ENCODE measurements at places on chromosomes 11 and 22. TPM values are rescaled to one million over a fixed set of nuclear protein-coding genes. Genes with fewer than 3 reads are reported as not detected.

BCO2 gene
- 0.32 TPM for total RNA-seq

TRIM51 gene
- not detected for total RNA-seq

ARL2 gene
- total RNA-seq, result 134 TPM

MPZL2 gene
- total RNA-seq, result 7.8 TPM

SLC6A5 gene
- not detected for total RNA-seq

CYB561A3 gene
- 55.4 TPM for total RNA-seq

OR56A1 gene
- total RNA-seq, result not detected

ADAMTS15 gene
- total RNA-seq, result not detected

GNG3 gene
- total RNA-seq, result not detected

C11orf65 gene
- total RNA-seq, result 1.2 TPM

DDI1 gene
- total RNA-seq, result not detected

GTSE1 gene
- 34.3 TPM for total RNA-seq

UCP2 gene
- 270 TPM for total RNA-seq

PRG3 gene
- total RNA-seq, result not detected

RASL10A gene
- total RNA-seq, result 0.78 TPM

GLB1L2 gene
- total RNA-seq, result 8.6 TPM

POU2AF3 gene
- total RNA-seq, result not detected

APOA5 gene
- not detected for total RNA-seq

CEND1 gene
- 1.3 TPM for total RNA-seq

GGT5 gene
- not detected for total RNA-seq

CASP4 gene
- total RNA-seq, result 56.0 TPM

CCDC89 gene
- total RNA-seq, result not detected

NPAS4 gene
- not detected for total RNA-seq

SCT gene
- not detected for total RNA-seq

CSF2RB gene
- 0.04 TPM for total RNA-seq

OR2AG1 gene
- not detected for total RNA-seq

OR2AG2 gene
- total RNA-seq, result not detected

DRD4 gene
- total RNA-seq, result 0.30 TPM

JHY gene
- 3.6 TPM for total RNA-seq

INS gene
- total RNA-seq, result not detected

RIC3 gene
- 9.8 TPM for total RNA-seq

CFAP300 gene
- not detected for total RNA-seq

STK33 gene
- 2.5 TPM for total RNA-seq

CHRNA10 gene
- 1.4 TPM for total RNA-seq

CCDC73 gene
- 0.04 TPM for total RNA-seq

GGT1 gene
- 42.0 TPM for total RNA-seq

TEX12 gene
- total RNA-seq, result not detected

MOGAT2 gene
- total RNA-seq, result not detected

HSD17B12 gene
- total RNA-seq, result 39.9 TPM

UPK3A gene
- not detected for total RNA-seq

MPPED2 gene
- total RNA-seq, result not detected

TTLL8 gene
- total RNA-seq, result not detected
